ENCODE measurements at places on chromosomes 3 and 15.

DNA sequence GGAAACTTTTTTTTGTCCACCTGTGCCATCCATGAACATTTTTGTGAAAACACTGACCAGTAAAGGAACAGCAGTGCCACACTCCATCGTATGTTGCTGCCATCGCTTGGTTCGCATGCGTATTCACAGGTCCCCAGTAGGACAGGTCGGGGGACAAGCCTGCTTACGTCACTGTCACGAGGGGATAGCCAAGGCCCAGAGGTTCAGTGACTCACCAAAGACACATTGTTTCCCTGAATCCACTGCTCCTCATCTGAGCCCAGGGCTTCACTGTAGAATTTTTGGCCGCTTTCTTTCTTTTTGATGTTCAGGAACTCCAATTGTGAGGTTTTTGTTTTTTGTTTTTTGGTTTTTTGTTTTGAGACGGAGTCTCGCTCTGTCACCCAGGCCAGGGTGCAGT lies 5.9 kb downstream of the ADPRH start:
- no peak for DNase-seq

- DNase-seq: no peak
These were observed 53.7 kb downstream of the NKIRAS1 start for GRCh38 chr3:23863060-23863459.

GRCh38 chr3:166837535-166837934 lies 542.6 kb downstream of the ZBBX start:
- DNase-seq: no peak

- DNase-seq: no peak
These were observed 19.4 kb downstream of the DHX36 start for GRCh38 chr3:154304936-154305335.

- no peak for DNase-seq
These were observed 103.9 kb upstream of the ROBO1 start for GRCh38 chr3:79871656-79872055.

GRCh38 chr3:43327582-43327979 lies 41.2 kb downstream of the SNRK start:
- no peak for DNase-seq

GRCh38 chr3:39664931-39665330 lies 144.5 kb upstream of the MYRIP start:
- DNase-seq: no peak

DNA sequence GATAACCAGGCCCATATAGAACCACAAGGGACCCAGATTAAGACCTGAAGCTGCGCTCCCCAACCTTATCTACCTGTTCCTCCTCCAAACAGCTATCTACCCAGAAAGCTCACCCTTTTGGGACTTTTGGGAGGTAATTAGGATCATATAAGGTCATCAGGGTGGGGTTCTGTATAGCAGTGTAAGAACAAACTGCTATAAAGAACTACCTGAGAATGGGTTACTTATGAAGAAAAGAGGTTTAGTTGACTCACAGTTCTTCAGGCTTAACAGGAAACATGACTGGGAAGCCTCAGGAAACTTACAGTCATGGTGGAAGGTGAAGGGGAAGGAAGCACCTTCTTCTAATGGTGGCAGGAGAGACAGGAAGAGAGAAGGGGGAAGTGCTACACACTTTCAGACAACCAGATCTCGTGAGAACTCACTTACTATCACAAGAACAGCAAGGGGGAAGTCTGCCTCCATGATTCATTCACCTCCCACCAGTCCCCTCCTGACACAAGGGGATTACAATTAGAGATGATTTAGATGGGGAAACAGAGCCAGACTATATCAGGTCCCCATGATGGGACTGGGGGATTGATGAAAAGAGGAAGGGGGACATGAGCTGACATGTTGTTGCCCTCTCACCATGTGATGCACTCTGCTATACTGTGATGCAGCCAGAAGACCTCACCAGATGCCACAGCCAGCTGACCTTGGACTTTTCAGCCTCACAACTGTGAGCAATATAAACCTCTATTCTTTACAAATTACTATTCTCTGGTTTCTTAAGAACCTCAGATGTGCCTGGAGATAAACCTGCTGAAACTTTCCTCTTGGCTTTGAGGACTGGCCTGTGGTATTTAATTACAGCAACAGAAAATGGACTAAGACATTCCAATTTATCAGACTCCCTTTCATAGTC lies 15.3 kb upstream of the FMN1 start:
- DNase-seq: no peak

DNA sequence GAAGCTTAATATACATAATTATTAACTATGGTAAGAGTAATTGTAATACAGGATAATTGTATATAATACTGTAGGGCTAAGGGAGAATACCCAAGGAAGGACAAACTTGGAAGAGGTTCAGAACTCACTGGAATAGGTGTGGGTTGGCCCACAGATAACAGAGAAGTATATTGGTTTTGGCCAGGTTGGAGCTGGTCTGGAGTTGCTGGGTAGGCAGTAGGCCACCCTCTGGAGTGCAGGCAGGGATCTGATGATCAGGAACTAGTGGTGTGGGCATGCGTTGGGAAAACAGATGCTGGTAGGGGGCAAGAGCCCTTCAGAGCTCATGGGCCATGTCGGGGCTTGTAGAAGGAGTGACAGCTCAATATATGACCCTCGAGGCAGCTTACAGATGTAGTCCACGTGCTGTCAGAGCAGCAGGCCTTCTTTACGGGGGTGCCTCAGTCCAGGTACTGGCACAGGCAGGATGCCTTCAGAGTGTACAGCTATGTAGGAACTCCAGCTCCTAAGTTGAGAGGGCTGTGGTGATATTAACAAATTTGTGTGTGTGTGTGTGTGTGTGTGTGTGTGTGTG lies 12.4 kb downstream of the IREB2 start:
- DNase-seq: no peak

DNA sequence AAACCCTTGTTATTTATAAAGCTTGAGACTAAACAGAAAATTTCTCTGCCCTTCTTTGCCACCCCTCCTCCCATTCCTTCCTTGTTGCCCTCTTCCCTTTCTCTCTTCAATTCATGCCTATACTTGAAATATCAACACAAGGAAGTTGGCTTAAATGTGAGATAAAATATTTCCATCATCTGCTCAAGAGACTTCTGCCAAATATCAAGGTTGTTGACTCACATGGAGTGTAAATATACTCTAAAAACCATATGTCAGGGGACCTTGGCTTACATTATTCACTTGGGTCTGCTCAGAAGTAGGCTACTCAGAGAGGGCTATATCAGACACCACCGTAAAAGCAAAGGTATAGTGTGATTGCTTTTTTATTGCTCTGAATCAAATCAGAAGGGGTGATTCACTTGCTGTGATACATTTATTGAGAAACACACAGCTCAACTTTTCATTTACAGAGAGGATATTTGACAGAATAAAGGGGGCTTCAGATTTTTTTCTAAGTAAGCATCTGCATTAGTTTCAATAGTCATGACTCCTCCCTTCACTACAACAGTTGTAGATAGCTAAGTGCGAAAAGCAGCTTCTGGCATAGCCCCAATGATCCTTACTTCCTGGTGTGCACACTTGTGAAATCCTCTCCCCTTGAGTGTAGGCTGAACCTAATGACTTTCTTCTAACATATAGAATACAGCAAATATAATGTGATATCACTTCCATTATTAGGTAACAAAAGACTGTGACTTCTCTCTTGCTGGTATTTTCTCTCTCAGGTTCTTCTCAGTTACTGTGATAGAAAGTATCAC lies 386.2 kb downstream of the EFHB start:
- DNase-seq: no peak

DNA sequence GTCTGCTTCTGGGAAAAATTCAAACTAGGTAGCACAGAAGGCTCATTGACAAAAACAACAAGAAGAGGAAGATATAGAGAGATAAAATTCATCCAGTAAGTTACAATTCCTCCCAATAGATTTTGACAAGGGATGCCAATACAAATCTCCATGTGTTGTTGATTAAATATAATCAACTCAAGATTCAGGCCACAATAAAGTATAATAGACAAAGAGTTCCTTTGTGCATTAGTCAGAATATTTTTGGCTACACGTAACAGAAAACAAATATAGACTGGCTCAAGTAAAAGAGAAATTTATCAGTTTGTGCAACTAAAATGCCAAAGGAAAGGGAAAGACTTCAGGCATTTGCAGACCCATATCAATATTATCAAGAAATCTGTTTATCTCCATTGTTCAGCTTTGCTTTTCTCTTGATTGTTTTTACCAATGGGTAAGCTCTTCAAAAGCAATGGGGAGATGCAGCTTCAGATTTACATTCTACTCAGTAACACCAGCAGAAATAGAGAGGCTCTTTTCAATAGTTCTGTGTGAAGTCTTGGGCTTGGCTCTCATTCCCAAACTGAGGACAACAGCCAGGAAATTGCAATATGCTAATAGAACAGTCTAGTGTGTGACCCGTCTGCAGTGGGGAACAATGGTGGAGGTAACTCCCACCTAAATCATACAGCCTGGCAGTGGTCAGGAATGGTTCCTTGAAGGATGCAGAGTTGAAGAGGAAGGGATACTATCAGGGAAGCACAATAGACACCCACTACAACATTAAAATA lies 77.6 kb upstream of the PROK2 start:
- DNase-seq: no peak

- no peak for DNase-seq
These were observed 176.0 kb upstream of the BCHE start for GRCh38 chr3:166013073-166013679.

- DNase-seq: no peak
These were observed 25.8 kb downstream of the VEPH1 start for GRCh38 chr3:157477441-157477840.

DNA sequence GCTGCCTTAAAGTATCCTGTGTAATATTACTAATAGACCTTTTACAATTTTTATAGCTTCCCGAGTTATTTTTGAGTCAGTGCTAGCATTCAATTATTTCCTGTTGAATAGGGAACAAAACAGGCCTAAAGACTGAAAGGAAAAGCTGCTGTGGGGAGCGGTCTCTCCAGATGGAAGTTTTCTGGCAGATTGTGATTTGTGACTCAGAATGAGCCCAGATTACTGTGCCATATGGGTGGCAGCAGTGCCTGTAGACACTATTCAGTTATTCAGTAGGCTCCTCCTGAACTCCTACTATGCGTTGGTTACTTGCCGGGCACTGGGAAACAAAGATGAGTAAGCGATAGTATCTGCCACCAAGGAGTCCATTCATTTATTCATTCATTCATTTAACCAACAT lies 211.8 kb downstream of the CHST2 start:
- DNase-seq: no peak

GRCh38 chr3:32428092-32429068 lies 36.7 kb downstream of the CMTM7 start:
- no peak for DNase-seq

GRCh38 chr15:80204231-80204630 lies 47.8 kb downstream of the CTXND1 start:
- DNase-seq: no peak

DNA sequence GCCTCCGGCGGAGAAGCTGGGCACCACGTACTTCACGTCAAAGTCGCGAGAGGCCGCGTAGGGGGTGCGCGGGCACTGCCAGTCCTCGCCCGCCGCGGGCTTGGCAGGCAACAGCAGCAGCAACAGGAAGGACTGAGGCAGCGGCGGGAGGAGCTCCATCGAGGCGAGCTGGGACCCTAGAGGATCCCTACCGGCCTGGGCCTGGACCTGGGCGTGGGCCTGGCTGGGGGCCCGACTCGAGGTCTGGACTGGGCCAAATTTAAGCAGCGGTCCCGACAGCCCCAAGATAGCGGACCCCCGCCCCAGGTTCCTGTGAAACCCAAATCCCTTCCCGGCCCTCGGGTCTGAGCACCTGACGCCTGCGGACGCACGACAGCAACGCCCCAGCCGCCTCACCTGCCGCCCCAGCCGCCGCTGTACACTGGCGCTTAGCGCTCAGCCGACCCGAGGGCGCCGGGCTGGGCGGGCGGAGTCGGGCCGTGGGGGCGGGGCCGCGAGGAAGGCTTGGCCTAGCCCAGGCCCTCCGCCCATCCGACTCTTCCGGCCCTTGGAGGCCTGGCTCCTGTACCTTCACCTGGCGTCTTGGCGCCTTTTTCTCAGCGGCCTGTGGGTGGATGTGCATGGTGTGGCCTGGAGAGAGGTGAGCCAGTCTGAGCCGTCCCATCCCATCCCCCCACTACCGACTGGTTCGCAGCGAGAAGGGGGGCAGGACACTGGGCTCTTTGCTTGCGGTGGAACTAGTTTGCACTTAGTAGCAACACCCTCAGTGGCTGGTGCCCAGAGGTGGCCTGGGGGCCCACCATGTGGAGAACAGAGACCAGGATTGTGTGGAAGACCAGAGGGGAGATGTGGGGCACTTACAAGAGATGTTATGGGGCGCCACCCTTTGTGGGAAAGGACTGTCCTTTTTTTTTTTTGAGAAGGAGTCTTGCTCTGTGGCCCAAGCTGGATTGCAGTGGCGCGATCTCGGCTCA lies at the start of gene MST1R:
TSS of gene MST1R (minus strand) at position 423 of the 974 bp plus-strand sequence. CDS start at position 159, 264 bp downstream.
- DNase-seq: peak; percentile 92

GRCh38 chr3:122969585-122970469 lies 57.7 kb downstream of the SEMA5B start:
- DNase-seq: no peak

DNA sequence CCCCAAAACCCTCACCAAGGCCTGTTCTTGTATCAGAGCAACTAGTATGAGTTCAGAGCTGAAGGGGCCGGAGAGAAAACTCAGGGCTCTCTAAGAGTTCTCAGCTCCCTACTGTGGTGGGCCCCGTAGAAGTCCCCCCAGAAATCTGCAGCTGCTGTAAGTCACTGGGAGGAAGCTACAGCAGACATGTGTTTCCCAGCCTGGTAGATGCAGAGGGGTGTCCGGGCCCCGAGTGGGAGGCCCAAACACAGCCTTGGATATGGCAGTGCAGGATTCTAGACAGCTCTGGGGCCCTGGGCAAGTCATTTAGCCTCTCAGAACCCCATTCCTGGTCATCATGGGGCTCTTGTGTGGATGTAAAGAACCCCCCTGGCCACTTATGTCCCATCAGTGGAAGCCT lies 39.2 kb upstream of the CSPG4 start:
- no peak for DNase-seq

DNA sequence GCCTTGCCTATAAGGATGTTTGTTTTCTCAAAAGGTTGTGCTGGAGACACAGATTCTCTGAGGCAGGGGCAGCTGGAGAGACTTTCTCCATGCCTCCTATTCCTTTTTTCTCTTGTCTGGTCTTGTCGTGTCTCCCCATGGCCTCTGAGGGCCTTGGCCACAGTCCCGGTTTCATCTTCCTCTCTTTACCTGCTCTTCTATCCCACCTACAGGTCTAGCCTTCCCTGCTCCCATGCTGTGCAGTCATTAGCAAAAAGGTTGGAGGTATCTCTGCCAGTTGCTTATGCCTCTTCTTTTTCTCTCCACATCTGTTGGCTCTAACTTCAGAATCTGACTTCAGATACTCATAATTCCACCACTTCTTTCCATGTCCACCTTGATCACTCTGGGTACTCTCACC lies 191.1 kb downstream of the IL20RB start:
- no peak for DNase-seq

GRCh38 chr3:76367281-76367680 lies 581.9 kb upstream of the ZNF717 start:
- DNase-seq: no peak

All from lower lobe of right lung (tissue), 2 donors.